ENCODE measurements at places on chromosomes 1 and 21.

DNA sequence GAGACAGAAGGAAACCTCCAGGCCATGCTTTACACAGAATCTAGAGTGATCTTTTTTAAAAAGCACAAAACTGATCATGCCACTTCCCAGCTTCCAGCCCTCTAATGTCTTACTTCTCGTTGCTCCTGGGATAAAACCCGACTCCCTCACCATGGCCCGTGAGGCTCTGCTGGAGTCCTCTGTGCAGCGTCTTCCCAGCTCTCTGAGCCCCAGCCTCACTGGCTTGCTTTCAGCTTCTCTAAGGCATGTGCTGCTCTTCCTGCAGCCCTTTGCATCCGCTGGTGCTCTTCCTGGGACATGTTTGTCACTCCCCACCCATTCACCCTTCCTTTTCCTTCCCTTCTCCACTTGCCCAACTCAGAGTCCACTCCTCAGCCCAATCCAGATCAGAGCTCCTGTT lies 184.1 kb downstream of the AK5 start:
- no peak for ATAC-seq

GRCh38 chr1:211258310-211258755 lies 833 bp upstream of the RCOR3 start:
- ATAC-seq: peak; percentile 14

DNA sequence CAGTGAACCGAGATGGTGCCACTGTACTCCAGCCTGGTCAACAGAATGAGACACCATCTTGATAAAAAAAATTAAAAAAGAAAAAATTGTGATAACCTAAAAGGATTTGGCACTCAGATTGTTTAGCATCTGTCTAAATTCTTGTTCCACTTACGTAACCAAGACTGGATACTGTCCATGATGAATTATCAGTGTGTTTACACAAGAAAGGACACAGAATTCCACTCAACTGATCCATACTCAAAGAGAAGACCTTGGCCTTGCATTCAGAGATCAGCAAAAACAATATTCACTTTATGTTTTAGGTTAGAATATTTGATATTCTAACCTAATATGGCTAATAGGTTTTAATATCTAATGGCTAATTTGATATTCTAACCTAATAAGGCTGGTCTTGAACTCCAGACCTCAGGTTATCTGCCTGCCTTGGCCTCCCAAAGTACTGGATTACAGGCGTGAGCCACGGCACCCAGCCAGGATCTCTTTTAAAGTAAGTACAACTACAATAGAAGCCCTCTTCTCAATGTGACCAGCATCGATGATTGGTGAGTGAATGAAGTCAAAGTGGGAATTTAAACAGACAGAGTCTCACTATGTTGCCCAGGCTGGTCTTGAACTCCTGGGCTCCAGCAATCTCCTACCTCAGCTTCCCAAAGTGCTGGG lies 43.1 kb upstream of the COX20 start:
- no peak for ATAC-seq

DNA sequence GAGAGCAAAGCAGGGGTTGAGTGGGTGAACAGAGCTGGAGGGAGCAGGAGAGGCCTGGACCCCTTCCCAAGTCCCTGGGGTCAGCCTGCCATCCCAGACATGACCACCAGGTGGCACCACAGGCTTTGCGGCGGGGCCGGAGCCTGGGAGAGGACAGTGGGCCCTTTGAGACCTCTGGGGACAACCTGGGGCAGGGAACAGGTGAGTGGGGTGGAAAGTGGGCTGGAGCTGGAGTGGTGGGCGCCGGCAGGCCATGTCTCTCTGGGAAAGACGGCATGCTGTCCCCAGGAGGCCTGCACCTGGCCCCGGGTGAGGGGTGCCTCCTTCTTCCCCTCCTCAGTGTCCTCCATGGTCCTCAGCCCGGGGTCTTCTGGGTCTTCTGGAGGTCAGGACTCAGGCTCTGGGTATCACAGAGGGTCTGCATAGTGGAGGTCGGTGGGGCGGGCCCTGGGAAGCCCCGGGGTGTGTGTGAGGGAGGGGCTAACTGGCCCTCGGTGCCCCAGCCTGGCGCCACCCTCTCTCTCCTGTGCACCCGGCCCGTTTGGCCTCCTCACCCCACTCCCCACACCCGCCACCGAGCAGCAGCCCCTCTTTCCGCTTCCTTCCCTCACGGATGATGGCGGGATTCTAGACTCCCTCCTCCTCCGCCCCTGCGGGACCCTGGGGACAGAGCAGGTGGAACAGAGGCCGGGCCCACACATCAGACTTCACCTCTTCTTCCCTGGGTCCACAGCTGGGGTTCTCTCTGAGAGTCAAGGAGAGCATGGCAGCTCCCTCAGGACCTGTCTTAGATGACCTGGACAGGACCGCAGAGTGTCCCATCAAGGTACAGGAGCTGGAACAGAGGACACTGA lies 28.5 kb upstream of the PKP1 start:
- peak; percentile 60 for ATAC-seq
